Stomach (tissue), 19 donors: ENCODE measurements at places on chromosomes 1 and 21. TPM values are rescaled to one million over a fixed set of nuclear protein-coding genes. Genes with fewer than 3 reads are reported as not detected.

SYNC gene
- polyA plus RNA-seq: 6.0 TPM

- no peaks in the 10 kb centered on the region for H3K36me3 ChIP-seq
- DNase-seq: no peak
- no peaks in the 10 kb centered on the region for H3K27me3 ChIP-seq
- H3K4me3 ChIP-seq: no peak overlapping the region
- no peak overlapping the region for H3K27ac ChIP-seq
Observed at GRCh38 chr1:211885747-211886522, 55.4 kb upstream of the LPGAT1 start.

GRCh38 chr1:219523411-219523810 lies 89.5 kb downstream of the ZC3H11B start:
- no peaks in the 10 kb centered on the region for H3K36me3 ChIP-seq
- no peaks in the 10 kb centered on the region for H3K4me1 ChIP-seq
- no peak overlapping the region for H3K27ac ChIP-seq
- H3K4me3 ChIP-seq: no peak overlapping the region

- no peak overlapping the region for H3K4me3 ChIP-seq
- H3K27me3 ChIP-seq: no peaks in the 10 kb centered on the region
- H3K4me1 ChIP-seq: no peaks in the 10 kb centered on the region
- no peaks in the 10 kb centered on the region for H3K36me3 ChIP-seq
Observed at GRCh38 chr21:15928686-15929425, 199.1 kb downstream of the USP25 start.

HMGCS2 gene
- 26.2 TPM for polyA plus RNA-seq

GRCh38 chr1:162236201-162236600 lies 140.5 kb downstream of the SPATA46 start:
- no peak overlapping the region for H3K27ac ChIP-seq
- H3K36me3 ChIP-seq: no peaks in the 10 kb centered on the region
- H3K4me1 ChIP-seq: no peaks in the 10 kb centered on the region
- no peak overlapping the region for H3K4me3 ChIP-seq
- DNase-seq: no peak
- no peaks in the 10 kb centered on the region for H3K27me3 ChIP-seq

GRCh38 chr1:180310095-180310494 lies 80.0 kb downstream of the LHX4 start:
- H3K4me1 ChIP-seq: no peaks in the 10 kb centered on the region
- no peaks in the 10 kb centered on the region for H3K27me3 ChIP-seq
- no peak overlapping the region for H3K4me3 ChIP-seq
- H3K27ac ChIP-seq: no peak overlapping the region
